Suprapubic skin (tissue), 4 donors: ENCODE measurements at places on chromosomes 7 and 10. TPM values are rescaled to one million over a fixed set of nuclear protein-coding genes. Genes with fewer than 3 reads are reported as not detected.

DNA sequence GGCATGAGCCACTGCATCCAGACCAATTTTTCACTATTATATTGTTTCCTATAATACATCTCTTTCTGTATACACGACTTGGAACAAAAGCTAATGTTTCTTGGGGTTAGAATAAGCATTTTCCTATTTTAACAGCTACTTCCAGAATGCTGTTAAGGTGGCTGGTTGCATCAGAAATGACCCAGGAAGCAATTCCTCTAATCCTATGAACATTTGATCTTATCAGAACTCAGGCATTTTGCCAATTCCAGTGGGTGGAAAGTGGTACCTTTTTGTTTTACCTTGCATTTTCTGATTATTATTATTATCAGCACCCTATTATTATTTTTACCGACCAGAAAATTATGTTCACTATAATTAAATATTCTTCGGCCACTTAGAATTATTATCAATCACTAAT is 73.3 kb downstream of the NDUFB2 start:
- DNase-seq, result no peak
- H3K4me3 ChIP-seq, result no peak overlapping the region
- no peaks in the 10 kb centered on the region for H3K27me3 ChIP-seq
- no peak overlapping the region for H3K27ac ChIP-seq
- H3K36me3 ChIP-seq, result peaks cover 47% of the 10 kb centered on the region

DNA sequence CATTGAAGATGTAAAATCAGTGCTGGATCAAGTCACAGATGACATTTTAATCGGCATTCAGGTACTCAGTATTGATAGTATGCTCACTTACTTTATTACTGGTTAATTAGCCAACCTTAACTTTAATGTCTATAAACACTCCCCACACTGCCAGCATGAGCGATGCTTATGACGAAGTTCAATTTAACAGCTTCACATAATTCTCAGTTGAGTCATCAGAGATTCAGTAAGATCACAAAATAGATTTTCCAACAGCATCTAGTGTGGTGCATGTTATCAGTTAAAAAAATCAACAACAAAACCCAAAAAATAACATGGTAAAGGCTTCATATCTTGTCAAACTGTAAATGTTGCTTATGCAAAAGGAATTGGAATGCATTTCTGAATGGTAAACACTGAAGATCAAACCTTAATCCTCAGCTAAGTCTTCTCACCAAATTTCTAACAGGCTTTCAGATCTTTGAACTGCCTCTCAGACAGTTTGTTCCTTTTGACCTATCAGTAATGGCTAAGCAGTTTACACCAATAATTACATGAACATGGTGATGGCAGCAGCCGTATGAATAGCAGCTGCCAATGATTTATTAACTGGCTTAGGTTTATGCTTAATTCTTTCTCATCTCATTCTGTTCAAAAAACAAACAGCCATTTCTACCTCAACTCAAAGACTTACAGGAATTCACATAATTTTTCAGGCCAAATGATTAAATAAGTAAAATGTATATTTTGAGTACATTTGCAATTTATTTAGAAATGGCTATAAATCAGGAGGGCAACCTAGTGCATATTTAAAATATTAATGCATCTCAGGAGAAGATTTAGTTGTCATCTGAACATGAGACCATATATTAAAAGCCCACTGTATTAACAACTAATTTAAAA is 98.5 kb downstream of the CABCOCO1 start:
- H3K36me3 ChIP-seq, result no peaks in the 10 kb centered on the region
- peak overlapping the region; percentile 45 for H3K27ac ChIP-seq
- peaks cover 36% of the 10 kb centered on the region for H3K4me1 ChIP-seq
- no peaks in the 10 kb centered on the region for H3K27me3 ChIP-seq

GRCh38 chr7:130973637-130974036 is 239.6 kb upstream of the KLF14 start:
- peaks cover 14% of the 10 kb centered on the region for H3K4me1 ChIP-seq
- no peaks in the 10 kb centered on the region for H3K36me3 ChIP-seq
- H3K27ac ChIP-seq, result no peak overlapping the region
- no peak for DNase-seq

- H3K4me1 ChIP-seq, result no peaks in the 10 kb centered on the region
- no peak for DNase-seq
- H3K27me3 ChIP-seq, result no peaks in the 10 kb centered on the region
- no peak overlapping the region for H3K4me3 ChIP-seq
These were observed 3.6 kb downstream of the OR6V1 start for GRCh38 chr7:143055754-143056153.

The HOXA4 gene
- 3.1 TPM for total RNA-seq

DNA sequence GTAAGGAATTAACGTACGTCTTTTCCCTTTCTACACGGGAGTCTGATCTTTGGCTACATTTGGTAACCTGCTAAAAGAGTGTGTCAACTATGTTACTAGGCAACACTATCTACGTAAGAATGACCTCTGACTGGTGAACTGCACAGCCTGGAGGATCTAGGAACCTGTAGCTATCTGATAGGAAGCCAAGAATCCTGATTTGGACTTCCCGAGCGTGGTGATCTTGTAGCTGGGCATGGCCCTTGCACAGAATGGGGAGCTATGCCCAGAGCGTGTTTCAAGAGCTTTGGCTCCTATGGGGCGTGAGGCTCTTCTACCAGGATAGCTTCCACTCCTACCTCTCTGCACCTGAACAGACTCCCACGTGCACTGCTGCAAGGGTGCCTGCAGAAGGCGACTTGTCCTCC is 157.5 kb downstream of the TAX1BP1 start:
- H3K27ac ChIP-seq, result no peak overlapping the region
- no peak for DNase-seq
- no peaks in the 10 kb centered on the region for H3K27me3 ChIP-seq
- no peak overlapping the region for H3K4me3 ChIP-seq
- H3K36me3 ChIP-seq, result peaks cover 9% of the 10 kb centered on the region

- H3K4me1 ChIP-seq, result no peaks in the 10 kb centered on the region
- H3K4me3 ChIP-seq, result no peak overlapping the region
- H3K36me3 ChIP-seq, result no peaks in the 10 kb centered on the region
- DNase-seq, result no peak
These were observed 80.9 kb upstream of the ZNF800 start for GRCh38 chr7:127473409-127473808.

DNA sequence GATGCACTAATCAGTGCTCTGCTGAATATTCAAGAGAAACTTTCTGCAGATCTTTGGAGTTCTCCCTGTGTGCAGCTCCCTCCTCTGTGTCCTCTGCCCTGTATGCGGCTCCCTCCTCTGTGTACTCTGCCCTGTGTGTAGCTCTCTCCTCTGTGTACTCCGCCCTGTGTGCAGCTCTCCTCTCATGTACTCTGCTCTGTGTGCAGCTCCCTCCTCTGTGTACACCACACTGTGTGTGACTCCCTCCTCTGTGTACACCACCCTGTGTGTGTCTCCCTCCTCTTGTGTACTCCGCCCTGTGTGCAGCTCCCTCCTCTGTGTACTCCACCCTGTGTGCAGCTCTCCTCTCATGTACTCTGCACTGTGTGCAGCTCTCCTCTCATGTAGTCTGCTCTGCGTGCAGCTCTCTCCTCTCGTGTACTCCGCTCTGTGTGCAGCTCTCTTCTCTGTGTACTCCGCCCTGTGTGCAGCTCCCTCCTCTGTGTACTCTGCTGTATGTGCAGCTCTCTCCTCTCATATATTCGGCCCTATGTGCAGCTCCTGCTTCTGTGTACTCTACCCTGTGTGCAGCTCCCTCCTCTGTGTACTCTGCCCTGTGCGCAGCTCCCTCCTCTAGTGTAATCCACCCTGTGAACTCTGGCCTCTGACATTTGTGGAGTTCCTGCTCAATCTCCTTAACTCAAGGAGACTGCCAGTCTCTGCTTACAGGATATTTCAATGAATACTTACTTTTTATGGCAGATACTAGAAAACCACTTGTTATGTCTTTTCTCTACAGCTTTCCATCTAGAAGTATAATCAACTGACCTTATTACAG is 280.4 kb downstream of the GLRX3 start:
- no peaks in the 10 kb centered on the region for H3K36me3 ChIP-seq
- no peak overlapping the region for H3K4me3 ChIP-seq

DNA sequence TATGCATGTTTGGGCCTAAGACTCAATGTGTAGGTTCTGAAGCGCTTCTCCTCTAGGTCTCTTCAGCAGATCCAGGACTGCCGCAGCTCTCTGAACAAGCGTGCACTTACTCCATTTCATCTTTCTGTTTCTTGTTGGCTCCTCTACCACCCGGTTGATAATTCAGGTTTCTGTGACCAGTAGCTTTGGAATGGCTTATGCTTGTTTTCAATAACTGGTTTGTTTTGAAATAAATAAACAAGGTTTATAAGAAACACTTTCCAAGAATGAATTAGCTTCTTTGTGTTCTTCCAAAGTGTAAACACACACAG is 1.5 kb downstream of the MDFIC start:
- no peaks in the 10 kb centered on the region for H3K36me3 ChIP-seq
- H3K4me1 ChIP-seq, result peaks cover 26% of the 10 kb centered on the region
- H3K4me3 ChIP-seq, result peak overlapping the region; percentile 86
- H3K27me3 ChIP-seq, result no peaks in the 10 kb centered on the region
- H3K27ac ChIP-seq, result peak overlapping the region; percentile 87
- no peak for DNase-seq

The TFR2 gene
- 1.1 TPM for total RNA-seq

The TLL2 gene
- 0.60 TPM for total RNA-seq

GRCh38 chr10:35940141-35941041 is 298.3 kb upstream of the FZD8 start:
- H3K4me3 ChIP-seq, result no peak overlapping the region
- H3K27ac ChIP-seq, result no peak overlapping the region
- DNase-seq, result no peak
- no peaks in the 10 kb centered on the region for H3K36me3 ChIP-seq
- H3K4me1 ChIP-seq, result peaks cover 5% of the 10 kb centered on the region

DNA sequence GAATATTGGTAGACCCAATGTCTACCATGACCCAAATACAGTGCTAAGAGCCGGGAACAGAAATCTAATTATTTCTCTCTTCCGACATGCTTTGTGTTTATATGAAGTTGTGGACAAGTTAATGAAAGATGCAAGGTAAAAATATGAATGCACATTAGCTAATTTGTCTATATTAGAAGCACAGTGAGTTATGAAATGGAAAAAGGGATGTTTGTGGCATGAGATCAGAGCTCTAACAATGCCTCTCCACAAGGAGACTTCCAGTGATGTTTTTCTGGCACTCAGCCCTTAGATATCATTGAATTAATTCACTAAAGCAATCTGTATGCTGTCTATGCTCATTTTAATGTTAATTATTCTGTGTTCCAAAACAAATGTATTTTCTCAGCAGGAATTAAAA is 897.2 kb downstream of the CNTNAP2 start:
- DNase-seq, result no peak
- H3K4me3 ChIP-seq, result no peak overlapping the region
- H3K4me1 ChIP-seq, result no peaks in the 10 kb centered on the region
- no peak overlapping the region for H3K27ac ChIP-seq
- H3K27me3 ChIP-seq, result no peaks in the 10 kb centered on the region
- no peaks in the 10 kb centered on the region for H3K36me3 ChIP-seq

DNA sequence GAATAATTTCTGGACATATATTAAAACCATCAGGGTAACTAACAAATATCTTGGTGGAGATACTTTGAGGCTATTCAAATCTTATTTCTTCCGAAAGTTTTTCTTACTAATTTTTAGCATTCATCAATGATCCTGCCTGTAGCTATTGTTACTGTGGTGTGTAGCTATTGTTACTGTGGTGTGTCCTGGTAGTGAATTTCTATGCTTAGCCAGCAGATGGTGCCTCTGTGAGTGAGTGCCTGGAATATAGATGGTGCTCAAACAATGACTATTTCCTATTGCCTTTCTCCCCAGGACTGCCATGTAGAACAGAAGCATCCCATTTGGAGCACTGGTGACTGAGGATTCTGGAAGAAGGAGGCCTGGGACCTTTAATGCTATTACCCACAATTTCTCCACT is 245.7 kb downstream of the CCSER2 start:
- H3K27ac ChIP-seq, result no peak overlapping the region
- no peak for DNase-seq
- H3K4me1 ChIP-seq, result no peaks in the 10 kb centered on the region

The SERPINE1 gene
- total RNA-seq, result 6.7 TPM
